Hypothalamus (tissue), 51 donors: ENCODE measurements at places on chromosomes 5 and 9.

DNA sequence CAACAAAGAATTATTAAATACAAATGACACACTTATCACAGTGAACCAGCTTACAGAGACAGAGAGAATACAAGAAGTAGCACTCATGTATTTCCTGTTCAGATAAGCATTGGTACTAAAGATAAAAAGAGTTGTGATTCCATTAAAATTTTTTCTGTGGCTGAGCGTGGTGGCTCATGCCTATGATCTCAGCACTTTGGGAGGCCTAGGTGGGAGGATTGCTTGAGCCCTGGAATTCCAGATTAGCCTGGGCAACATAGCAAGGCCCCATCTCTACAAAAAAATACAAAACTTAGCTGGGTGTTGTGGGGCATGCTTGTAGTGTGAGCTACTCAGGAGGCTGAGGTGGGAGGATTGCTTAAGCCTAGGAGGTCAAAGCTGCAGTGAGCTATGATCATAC is 32.9 kb downstream of the FCHO2 start:
- no peak for DNase-seq

DNA sequence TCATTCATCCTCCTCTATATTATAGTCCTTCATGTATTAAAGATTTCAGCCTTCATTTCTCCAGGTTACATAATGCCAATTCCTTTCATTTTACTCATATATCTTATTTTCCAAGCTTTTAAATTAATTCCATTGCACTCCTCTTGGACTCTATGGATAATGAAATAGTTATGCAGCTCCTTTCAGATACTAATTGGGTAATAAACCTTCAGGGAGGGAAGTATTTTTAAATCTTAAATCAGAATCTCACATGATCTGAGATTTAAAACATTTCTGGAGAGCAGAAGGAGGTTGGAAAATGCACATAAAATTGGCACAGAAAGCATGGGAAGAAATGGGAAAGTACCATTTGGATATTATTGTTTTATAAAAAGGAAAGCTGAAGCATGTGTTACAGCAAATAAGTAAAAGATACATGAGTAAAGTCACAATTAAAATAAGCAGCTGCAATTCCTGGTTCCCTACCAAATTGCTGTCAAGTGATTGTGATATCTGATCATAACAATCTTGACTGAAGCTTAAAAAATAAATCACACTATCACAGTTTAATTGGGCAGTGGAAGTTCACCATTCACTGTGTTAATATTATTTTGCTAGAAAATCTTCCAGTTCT is 257.9 kb upstream of the NREP start:
- no peak for DNase-seq

GRCh38 chr5:143826951-143827444 is 15.0 kb downstream of the HMHB1 start:
- DNase-seq, result no peak

GRCh38 chr5:20590356-20590755 is 602.4 kb upstream of the CDH18 start:
- no peak for DNase-seq

DNA sequence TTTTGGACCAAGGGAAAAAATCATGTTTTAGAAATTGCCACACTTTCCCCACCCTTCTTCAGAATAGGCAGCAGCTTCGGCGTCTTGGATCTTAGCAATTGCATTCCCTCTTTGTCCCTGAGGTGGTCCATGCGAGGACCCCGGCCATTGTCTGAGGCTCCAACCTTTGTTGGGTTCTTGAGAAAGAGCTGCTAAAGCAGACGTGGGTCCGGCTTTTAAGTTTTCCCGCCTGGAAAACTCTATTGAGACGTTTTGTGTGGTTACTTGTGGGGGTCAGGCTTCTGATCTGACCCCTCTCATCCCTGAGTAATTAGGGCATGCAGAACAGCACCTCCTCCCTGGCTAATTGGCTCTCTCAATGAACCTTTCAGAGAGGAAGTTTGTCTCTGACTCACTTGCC is 509.6 kb upstream of the TNC start:
- no peak for DNase-seq

GRCh38 chr9:134539586-134540194 is 101.9 kb upstream of the COL5A1 start:
- DNase-seq, result no peak
